ENCODE measurements at places on chromosomes 3 and 15.

- DNase-seq = peak; percentile 99
These were observed 57.5 kb upstream of the LMCD1 start for GRCh38 chr3:8443829-8444791.

GRCh38 chr3:37037352-37037751 lies 44.0 kb downstream of the MLH1 start:
- DNase-seq = no peak

DNA sequence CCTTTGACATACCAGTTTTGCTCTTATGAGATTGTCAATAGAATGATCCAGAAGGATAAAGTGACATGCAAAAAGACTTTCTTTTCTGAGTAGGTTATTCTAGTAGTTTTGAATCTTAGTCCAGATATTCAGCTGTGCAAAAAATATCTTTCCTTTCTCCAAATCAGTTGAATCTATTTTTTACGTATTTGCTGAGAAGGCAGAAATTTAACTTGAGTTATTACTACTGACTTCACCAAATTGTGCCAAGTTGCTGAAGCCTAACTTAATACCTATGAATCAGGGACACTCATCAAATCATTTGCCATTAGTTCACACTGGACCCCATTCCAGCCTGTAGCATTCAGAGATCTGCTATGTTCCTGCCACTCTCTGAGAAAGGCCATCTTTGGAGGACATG lies 215.6 kb downstream of the EPHA6 start:
- no peak for DNase-seq

GRCh38 chr3:196207833-196208607 lies 3.2 kb downstream of the ZDHHC19 start:
- DNase-seq = no peak

DNA sequence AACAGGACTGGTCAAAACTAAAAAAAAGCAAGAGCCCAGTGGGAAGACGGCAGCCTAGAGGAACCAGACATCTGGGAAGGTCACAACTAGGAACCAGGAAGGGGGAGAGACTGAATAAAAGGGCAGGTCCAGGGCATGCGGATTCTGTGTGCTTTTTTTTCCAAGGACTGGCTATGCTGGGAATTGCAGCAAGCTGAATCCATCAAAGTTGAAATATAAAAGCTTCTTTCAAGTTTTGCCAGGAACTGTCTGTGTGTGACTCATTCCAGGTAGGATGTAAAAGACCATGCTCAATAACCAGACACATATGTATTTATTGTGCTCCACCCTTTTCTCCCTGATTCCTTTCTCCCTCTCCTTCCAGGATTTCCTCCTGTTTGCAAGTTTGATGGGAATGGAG lies 47.9 kb upstream of the CCDC80 start:
- DNase-seq = no peak

GRCh38 chr3:182683453-182683852 lies 109.9 kb upstream of the ATP11B start:
- peak; percentile 17 for DNase-seq

DNA sequence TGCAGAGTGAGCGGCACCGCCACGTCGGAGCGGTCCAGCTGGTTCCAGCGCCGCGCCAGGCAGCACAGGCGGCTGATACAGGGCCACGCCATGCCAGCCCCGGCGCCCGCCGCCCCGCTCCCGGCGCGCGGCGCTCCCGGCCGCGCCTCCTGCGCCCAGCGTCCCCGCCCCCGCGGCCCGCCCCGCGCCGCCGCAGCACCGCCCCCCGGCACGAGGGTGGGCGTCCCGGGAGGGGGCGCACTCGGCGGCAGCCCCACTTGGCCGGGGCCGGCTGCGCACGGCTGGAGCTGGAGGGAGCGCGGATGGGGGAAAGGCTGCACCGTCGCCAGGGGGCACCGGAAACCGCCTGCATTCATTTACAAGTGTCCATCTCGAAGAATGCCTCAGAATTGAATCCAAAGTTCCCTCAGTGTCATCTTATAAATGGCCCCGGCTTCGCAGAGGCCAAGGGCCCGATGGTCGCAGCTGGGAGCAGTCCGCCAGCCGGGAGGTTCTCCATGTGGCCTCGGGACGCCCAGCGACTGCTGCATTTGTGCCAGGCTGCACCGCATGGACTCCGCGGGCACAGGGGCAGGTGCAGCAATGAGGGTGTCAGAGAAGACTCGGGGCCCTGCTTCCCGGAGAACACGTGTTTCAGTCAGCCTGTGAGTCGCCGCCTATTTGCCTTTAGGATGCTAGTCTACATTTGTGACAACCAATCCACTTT lies at the start of gene MAP6D1:
Gene MAP6D1 (minus strand): TSS at position 122 of the 706 bp plus-strand sequence. CDS start 30 bp downstream, at position 92.
- DNase-seq = no peak

- DNase-seq = no peak
These were observed 289.5 kb downstream of the NEK10 start for GRCh38 chr3:27079427-27080257.

DNA sequence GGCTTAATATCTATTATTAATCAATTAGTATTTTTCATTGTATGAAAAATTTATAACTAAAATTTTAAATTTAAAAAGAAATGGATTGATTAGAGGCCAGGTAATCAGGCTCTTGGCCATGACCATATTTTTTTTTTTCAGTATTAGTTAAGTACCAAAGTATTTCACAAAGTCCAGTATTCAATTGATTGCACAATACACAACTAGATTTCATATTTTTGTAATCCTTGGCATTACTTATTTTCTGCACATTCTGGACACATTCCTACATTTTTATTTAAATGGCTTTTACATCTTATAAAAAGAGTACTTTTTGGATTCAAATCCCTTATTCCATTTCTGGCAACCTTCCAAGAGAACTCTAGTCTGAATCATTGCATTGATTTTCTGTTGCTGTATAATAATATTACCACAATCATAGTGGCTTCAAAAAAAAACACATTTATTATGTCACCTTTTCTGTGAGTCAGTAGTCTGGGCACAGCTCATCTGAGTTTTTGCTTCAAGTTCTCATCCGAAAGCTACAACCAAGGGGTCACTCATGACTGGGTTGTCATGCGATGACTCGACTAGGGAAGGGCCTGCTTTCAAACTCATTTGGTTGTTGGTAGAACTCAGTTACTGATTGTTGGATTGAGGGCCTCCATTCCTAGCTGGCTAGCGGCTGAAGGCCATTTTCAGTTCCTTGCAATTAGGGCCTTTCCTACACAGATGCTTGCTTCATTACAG lies 90.7 kb downstream of the CNTN6 start:
- DNase-seq = no peak

- no peak for DNase-seq
These were observed 297.1 kb upstream of the RARB start for GRCh38 chr3:25130724-25131520.

DNA sequence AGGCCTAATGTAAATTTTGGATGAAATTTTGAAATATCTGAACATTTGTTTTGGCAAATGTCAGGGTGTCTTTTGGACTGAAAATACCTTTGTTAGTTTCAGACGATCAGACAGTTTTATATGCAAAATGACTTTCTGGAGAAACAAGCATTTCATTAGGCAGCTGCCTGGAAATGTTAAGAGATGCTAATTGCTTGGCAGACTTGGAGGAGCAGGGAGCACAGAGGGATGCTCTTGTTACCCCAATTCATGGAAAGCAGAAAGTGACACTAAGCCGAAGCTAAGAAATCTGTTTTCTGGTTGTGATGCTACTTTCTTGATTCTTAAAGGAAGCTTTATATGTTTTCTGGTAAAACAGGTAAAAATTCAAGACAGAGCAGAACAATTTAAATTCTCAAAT lies 204.3 kb upstream of the GBE1 start:
- no peak for DNase-seq

DNA sequence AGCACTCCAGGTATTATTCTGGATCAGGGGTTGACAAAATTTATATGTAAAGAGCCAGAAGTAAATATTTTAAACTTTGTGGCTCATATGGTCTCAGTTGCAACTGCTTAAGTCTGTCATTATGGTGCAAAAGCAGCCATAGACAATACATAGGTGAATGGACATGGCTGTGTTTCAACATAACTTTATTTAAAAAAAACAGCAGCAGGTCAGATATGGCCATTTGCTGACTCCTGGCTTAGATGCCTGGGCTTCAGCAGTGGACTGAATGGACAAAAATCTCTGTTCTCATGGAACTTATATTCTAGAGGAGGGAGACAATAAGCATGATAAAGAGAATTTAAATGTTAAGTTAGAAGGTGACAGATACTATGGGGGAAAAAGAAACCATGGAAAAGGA lies 11.7 kb upstream of the FYCO1 start:
- DNase-seq = no peak

DNA sequence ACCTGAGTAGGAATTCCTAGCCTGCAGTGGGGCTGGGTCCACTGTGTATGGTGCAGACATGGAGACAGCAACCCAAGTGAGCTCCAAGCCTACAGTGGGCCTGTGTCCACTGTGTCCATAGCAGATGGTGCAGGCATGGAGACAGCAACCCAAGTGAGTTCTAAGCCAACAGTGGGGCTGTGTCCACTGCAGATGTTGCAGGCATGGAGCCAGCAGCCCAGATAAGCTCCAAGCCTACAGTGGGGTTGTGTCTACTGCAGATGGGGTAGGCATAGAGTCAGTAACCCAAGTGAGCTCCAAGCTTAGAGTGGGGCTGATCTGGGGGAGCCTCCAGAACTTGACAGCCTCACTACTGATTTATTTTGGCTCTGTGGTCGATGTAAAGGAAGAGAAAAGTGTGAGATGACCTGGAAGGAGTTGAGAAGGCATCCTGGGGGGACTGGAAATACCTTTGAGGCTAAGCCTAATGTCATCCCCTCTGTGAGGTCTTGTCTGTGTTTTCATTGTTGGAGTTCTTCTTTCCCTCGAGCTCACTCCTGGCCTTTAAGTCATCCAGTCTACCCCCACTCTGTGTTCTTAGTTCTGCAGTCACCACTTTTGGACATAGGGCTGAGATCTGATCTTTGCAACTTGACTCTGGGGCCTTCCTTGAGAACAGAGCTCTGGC lies 22.4 kb upstream of the IL16 start:
- no peak for DNase-seq

GRCh38 chr3:112871735-112872134 lies 25.1 kb upstream of the CD200R1L start:
- no peak for DNase-seq
